ENCODE measurements at places on chromosomes 1 and 21.

- peak; percentile 77 for DNase-seq
Measured at GRCh38 chr1:17419626-17420328, 19.7 kb downstream of the RCC2 start.

DNA sequence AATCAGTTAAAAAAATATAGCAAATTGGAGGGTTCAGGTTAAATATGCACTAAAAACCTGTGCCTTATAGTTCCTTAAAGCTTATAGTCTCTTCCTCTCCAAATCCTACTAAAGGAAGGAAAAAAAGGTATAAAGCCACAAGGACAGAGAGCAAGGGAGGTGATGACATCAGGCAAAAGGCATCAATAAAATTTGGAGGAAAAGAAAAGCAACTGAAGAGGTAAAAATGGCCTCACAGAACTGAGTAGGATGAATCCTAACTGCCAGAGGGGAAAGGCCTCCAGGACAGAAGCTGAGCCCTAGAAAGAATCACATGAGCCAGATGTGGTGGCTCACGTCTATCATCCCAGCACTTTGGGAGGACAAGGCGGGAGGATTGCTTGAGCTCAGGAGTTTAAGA lies 8.1 kb downstream of the CCSAP start:
- no peak for DNase-seq

- DNase-seq, result no peak
Measured at GRCh38 chr1:91876040-91876470, 9.9 kb downstream of the TGFBR3 start.

- no peak for DNase-seq
Measured at GRCh38 chr1:14098294-14098913, 398.4 kb downstream of the PRDM2 start.

GRCh38 chr1:37233606-37234005 lies 199.3 kb upstream of the GRIK3 start:
- no peak for DNase-seq

DNA sequence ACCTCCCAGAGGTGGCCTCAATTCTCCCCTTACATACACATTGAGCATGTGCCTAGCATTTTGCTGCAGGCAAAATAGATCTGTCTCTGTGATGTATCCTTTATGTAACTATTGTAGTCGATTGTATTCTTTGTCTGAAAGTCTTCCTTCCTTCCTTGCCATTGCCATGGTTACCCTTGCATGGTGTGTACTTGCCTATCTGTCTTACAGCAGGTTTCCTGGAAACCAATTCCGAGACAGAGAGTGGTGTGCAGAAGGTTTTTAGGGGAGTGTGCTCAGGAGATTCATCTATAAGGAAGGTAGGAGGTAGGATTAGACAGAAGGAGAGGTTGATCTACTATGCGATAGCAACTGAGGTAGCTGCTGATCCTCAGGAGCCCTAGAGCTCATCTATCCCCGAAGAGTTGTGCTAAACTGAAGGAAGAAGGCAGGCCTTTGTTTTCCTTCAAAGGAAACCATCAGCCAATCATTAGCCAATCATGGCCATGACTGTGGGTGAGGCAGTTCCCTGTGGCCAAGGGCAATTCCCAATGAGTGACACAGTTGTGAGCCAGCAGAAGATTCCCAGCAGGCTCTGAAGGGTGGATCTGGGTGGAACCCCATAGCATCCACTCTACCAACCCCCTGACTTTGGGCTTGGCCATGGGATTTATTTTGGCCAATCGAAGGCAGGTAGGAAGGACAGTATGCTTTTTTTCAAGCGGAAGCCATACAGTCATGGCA lies 15.0 kb downstream of the CITED4 start:
- DNase-seq, result no peak

DNA sequence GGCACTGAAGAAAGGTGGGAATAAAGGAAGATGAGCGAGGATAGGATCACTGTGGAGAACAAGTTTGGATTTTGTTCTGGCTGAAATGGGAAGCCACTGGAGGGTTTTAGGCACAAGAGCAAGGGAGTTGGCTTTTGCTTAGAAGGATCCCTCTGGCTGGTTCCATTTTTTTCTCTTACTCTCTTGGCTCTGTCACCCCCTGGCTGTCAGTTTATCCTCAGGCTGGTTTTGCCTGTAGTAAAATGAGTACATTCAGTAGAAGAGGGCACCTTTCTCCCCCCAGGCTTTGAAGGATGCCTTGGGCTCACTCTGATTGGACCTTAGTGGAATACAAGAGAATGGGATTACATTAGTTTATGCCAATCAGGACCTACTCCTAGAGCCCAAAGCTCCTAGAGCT lies 17.1 kb downstream of the CACHD1 start:
- no peak for DNase-seq

DNA sequence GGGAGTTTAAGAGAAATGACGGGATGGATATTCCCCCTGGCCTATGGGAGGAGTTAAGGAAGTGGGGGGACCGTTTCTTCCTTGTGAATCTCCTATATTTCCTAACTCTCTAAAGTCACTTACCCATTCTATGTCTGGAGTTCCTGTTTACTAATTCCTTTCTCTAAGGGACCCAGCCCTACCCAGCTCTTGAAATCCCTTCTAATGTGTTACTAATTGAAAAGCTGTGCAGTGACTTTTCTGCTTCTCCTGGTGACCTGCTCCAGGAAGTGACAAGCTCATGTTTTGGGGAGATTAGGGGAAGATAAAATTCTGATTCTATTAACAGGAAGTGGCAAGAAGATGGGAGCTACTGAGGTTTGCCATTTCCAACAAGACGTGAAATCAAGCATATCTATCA lies 4.0 kb upstream of the SAMSN1 start:
- DNase-seq, result no peak

GRCh38 chr1:159163614-159164228 lies 7.7 kb upstream of the CADM3 start:
- no peak for DNase-seq

DNA sequence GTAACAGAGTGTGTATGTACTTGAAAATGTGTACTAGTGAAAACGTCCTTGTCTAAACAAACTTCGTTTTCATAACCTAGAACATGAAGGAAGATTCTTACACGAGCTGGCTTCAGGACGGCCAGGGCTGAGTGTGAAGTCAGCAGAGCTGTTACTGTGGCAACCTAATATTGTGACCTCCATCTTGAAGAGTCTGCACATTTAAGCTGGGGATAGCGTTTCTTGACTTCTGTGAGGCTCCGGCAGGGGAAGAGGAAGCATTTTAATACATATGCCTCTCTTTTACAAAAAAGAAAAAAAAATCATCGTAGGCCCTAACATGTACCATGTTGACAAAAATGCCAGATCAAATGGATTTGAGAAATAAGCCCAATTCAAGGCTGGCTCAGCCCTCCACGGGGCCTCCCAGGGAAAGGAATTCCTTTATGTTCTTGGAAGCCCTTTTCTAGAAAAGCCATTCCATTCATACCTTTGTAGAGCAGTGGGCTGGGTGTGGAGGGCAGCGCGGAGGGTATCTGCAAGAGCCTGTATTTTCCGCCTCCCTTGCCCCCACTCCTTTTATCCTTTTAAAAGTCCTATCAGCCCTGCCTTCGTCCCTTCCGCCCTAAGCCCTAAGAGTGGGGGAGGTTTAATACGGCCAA lies 51.1 kb downstream of the SIM2 start:
- DNase-seq, result no peak

DNA sequence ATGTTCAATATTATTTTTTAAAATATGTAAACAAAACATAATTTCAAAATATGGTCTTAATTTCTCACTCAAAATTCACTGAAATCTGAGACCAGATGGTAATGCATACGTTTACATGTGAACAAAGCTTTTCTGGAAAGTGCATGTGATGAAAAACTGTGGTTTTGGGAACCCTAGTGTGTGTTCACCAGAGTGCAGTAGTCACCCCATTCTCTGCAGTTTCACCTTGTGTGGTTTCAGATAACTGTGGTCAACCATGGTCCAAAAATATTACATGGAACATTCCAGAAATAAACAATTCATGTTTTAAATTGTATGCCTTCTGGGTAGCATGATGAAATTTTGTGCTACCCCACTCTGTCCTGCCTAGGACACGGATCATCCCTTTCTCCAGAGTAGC lies 2021.9 kb downstream of the MRPL39 start:
- no peak for DNase-seq

DNA sequence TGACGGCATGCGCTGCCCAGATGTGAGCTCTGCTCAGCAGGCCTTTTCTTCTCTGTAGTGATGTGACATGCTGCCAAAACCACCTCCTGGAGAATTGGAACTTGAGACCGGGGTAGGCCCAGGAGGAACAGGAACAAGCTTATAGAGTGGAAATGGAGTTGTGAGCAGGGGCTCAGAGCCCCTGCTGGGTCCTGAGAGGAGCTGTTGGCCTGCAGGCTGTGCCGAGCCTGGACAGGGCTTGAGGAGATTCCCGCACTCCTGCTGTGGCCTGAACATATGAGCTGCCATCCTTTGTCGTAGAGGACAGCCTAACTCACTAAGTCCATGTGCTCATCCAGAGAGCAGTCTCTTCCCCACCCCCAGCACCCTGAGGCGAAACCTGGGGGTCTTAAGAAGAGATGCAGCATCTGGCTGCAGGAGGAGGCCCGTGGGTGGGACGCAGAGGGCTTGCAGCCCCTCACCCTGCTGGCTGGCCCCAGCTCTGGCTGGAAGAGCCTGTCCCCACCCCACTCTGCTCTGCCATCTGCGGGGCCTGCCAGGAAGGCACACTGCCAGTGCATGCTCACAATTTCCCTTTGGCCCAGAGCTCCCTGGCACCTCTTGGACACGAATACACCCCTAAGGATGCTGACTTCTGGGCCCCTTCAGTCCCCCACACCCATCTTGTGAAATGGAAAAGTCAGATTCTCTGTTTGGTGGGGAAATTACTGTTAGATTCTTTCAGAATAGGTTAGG lies 42.5 kb downstream of the PTPRF start:
- peak; percentile 81 for DNase-seq

DNA sequence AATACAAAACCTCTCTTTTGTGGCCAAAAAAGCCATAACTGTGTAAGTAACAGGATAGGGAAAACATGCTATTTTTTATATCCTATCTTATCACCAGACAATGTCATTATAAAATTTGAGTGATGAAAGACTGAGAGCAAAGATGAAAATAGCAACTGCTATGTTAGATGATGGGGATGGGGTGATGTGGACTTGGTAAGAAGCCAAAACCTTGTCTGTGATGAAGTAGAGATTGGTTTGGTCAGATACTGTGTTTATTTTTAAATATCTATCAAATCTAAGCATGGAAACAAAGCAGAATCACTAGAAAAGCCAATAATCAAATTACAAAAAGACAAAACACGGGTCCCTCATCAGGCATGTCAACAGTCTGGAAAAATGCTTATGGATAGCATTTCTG lies 631.1 kb upstream of the NR5A2 start:
- no peak for DNase-seq

DNA sequence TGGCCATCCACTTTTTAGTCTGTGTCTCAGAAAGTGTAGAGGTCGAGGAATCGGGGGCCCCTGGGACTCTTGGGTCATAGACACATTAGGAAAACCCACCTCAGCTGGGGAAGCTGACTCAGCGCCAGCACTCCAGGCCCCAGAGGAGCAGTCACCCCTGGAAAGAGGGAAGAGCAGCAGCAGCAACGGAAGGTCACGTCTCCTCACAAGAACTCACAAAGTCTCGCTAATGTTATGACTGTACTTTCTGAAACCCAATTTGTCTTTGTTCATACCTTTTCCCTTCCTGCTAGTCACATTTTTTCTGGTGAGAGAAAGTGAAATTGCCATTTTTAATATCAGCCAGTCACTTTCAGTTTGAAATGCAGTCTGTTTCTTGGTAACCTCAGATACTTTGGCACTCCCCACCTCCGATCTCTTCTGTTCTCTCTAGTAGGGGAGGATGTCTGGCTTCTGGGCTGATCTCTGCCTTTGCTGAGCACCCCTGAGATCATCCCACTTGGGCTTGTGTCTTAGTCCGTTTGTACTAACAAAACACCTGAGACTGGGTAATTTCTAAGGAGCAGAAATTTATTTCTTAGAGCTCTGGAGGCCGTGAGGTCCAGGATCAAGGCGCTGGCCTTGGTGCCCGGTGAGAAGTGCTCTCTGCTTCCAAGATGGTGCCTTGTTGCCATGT lies 6.0 kb upstream of the NLRP3 start:
- DNase-seq, result no peak

DNA sequence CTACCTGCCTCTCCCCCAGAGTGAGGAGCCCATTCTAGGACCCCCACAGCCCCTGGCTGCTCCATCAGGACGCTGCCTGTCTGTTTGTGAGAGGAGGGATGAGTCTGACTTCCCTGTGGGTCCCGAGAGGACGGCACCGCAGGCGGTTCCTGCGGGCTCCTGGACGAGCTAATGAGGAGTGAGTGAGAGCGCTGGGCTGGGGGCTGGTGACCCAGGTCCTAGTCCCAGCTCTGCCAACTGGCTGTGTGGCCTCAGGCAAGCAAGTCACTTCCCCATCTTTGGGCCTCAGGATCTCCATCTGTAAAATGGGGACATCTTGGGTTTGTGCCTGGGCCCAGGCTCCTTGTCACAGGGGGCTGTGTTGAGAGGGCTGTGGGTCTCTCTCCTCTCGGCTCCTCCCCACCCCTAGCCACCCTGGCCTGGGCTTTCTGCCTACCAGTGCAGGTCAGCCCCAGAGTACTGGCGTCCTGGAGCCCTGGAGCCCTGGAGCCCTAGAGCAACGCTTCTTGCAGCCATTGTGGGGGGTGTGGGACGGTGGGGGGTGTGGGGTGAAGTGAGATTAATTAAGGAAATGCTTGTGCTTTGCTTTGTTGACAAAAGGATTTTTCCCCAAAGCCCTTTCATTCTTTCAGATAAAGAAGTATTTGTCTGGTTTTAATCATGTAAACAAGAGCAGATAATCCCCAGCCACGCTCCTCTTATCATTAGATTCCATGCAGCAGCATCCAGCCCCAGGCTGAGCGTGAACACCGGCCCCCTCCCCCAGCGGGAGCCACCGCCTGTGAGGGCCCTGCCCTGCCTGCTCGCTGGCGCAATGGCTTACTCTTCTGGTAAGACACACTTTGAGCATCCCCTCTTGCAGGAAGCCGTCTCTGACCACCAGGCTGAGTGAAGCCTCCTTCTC lies 26.8 kb downstream of the SLC1A7 start:
- DNase-seq, result no peak

DNA sequence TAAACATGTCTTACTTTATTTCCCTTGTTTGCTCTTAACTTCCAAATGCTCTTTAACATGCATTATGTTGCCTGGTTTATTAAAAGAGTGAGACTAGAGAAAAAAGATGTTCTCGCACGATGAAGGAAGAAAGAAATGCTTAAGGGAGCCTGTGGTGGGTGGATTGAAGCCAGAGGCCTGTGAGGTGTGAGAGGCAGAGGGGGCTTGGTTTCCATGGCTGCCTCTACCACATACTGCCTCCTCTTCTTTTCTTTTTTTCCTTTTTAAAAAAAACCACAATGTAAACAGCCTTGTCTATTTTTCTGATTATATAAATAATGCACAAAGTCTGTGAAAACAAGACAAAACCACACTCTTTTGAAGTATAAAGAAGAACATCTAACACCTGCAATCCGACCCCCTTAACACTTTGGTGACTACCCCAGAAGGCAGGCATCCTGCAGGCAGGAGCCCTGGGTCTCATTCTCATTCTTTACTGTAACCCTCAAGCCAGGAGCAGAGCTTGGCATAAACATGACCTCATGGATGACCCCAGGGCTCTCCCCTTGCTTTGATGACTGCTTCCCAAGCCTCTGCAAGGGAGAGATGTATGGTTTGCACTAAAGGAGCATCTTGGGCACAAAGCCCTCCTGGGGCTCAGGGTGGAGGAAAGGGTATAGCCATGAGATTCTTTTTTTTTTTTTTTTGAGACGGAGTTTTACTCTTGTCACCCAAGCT lies 10.1 kb upstream of the PARP1 start:
- DNase-seq, result no peak

GRCh38 chr21:45084881-45085536 lies 10.6 kb downstream of the ADARB1 start:
- DNase-seq, result no peak

Measured in cerebellar cortex (tissue), 1 donor.